ENCODE measurements at places on chromosomes 7 and 10. TPM values are rescaled to one million over a fixed set of nuclear protein-coding genes. Genes with fewer than 3 reads are reported as not detected.

GRCh38 chr7:22137466-22137865, 191.8 kb upstream of the CDCA7L start:
- no peak for DNase-seq

DNA sequence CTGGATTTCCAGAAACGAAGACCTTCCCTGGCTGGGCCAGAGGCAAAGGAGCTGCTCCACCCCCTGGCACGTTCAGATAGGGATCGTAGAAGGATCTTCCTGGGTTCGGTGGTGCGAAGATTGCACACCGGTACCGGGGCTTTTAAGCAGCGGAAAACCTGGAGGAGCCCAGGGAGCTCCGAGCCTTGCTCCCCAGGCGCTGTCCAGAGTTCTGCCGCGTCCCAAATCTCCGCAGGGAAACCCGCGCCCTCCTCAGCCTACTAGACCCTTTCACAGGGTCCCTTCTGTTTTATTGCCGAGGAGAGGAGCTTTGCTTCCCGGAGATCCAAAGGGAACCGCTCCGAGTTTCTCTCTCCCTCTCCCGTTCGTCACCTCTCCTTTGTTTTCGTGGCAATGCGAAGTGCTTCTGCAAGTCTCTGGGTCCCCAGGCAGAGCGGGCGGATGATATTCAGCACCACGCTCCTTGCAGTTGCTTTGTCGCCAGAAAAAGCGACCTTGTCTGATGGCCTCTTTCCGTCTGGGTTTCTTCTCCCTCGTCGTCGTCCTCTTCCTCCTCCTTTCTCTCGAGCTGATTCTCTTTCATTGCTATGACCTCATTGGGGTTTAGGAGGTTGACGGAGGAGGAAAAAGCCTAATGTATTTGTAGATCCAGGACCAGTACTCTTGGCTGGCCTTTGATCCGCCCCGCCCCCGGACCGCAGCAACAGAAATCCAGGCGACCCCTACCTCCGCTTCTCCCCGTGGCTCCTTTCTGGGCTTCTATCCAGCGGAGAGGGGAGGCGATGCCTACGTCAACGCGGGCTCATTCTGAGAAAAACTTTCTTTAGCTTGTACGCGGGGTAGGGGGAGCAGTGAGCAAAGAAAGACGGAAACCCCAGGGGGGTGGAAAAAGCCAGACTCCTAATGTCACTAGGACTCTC, at the start of gene TMEM196:
TSS of gene TMEM196 (minus strand) at position 777 of the 920 bp plus-strand sequence. CDS start 921 bp downstream, outside the sequence.
- DNase-seq, result peak; percentile 92

DNA sequence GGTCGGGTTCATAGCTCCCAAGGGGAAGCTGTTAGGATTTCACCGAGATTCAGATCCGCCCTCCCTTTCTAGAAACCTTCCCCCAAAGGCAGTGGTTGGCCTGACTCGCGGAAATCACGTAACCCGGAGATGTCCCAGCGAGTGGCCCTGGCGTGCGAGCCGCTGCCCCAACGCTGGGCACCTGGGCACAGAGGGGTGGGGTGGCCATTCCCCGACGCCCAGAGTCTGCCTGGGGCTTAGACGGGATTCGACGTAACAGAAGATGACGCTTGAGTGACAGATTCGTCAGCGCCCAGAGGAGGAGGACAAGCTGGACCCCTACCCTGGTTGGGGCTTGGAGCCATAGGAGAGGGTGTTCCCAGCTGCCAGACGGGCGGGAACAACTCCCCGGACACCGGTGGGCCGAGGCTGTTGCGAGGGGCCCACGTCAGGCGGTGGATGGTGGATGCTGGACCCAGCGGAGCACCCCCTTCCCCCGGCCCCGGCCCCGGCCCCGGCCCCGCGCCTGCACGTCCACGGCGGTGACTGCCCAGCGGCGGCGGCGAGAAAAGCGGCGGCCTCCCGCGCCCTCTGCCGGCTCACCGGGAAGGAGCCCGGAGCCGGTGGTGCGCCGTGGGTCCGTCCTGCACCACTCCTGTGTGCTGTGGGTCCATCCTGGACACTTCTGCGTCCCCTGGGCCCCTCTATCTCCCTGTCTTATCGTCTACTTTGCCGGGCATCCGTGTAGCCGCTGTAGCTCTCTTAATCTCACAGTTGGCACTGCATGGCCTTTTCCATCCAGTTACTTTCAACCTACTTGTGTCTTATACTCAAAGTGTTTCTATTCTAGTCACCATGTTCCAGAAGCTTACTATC, 35.4 kb upstream of the KNDC1 start:
- peak; percentile 60 for DNase-seq

DNA sequence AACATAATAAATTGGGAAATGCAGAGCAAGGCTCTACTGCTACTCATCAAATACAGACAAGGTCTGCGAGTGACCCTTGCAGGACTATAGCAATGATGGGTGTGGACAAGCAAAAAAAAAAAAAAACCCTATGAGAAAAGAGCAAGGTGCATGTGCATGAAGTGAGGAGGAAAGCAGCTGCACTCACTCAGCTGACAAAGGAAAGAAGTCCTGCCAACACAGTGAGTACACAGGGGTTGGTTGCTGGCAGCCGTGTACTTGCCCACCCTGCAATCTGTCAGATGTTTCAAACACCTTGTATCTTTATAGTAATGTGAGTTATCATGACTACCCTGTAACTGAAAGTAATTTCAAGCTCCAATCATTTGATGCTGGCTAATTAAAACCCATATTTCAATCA, 20.5 kb downstream of the CHCHD3 start:
- no peak for DNase-seq

- DNase-seq, result no peak
These were observed 362.2 kb upstream of the SMIM30 start for GRCh38 chr7:113480537-113480936.

DNA sequence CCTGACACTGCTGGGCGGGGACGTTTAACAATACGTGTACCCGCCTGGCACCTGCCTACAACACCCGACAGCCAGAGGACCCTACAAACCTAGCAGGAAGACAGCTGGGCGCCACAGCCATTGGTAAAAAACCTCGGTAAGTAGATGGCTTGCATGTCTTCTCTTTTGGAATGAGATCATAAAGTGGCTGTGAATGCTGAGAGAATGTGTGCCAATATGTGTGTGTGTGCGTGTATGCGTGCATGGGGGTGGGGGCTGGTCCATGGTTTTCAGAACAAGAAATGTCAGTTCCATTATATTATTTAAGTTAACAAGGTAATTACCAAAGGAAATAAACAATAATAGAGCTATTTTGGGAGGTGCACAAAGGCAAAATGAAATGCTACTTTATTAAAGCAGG, 39.2 kb downstream of the PAPOLB start:
- no peak for DNase-seq

GRCh38 chr10:1954300-1954699, 217.0 kb upstream of the ADARB2 start:
- no peak for DNase-seq

Gene EPDR1
- polyA plus RNA-seq, result 15.5 TPM

Gene TLX1
- polyA plus RNA-seq, result not detected

Gene EZH2
- polyA plus RNA-seq, result 21.9 TPM

Gene ATE1
- 11.4 TPM for polyA plus RNA-seq

Gene CYP3A7
- not detected for polyA plus RNA-seq
